Activated CD4-positive, alpha-beta T cell treated with anti-CD3 and anti-CD28 coated beads, Interleukin-2, amount 50 U/mL, for 1 hour (primary cell): ENCODE measurements at places on chromosomes 4 and X.

- no peak for DNase-seq
Observed at GRCh38 chr4:53716471-53717063, 125.3 kb upstream of the LNX1 start.

GRCh38 chr4:125735102-125735501, 420.3 kb downstream of the FAT4 start:
- no peak for DNase-seq

GRCh38 chr4:122576261-122577188, 44.3 kb downstream of the IL21 start:
- DNase-seq: no peak

DNA sequence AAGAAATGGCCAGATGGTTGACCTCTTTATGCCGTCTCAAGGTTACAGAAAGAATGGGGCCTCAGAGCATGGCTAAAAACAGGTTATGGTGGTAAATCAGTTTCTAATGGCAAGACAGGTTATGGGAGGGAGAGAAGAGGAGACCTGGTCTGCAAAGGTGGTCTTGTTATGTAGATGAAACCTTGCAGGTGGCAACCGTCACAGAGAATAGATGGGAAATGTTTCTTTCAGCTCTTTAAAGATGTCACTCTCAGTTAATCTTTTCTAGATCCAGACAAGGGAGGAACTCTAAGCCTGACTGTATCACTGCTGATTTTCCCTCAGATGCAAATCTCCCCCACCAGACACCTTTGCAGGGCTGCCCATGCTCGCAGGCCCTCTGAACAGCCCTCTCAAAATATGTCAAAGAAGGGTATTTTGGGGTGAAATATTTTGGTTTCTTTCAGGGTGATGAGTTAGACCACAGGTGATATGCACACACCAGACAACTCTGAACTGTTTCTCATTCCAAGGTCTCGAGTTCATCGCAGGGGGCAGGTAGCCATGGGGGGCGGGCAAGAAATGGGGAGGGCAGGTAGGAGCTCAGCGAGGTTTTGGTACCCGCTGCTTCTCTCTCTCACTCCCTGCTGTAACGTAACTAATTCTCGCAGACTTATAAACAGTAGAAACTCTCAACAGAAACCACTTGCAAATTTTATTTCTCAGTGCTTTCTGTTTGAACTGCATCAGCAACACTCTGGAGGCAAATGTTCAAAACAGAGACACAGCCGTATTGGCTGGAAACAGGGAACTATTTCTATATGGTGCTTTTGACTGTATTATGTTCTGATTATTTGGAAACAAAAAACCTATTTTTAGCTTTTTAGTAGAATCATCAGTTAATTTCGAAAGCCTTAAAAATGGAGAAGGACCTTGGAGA, 32.4 kb downstream of the CASP3 start:
- DNase-seq: no peak

DNA sequence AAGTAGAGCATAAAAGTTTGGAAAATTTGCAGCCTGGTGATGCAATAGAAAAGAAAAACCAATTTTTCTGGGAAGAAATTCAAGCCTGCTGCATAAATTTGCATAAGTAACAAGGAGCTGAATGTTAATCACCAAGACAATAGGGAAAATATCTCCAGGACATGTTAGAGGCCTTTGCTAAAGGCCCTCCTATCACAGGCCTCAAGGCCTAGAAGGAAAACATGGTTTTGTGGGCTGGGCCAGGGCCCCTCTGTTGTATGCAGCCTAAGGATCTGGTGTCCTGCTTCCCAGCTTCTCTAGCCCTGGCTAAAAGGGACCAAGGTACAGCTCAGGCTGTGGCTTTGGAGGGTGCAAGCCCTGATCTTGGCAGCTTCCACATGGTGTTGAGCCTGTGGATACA, 6.2 kb upstream of the RTL3 start:
- no peak for DNase-seq

DNA sequence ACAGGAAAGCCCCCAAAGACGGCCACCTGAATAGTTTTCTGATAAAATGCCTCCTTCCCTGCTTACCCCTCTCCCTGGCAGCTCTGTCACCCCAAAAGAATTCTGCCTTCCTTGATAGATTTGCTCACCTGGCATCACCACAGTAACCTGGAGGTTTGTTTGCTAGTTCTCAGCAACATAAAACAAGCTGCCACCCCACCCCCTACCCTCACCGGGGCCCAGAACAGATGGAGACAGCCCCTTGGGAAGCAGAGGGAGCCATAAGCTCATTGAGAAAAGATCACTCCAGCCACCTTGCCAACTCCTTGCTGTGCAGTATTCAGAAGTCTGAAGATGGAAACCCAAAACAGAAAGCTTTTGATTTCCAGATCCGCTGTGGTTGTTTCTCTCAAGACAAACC, 108.6 kb downstream of the DHX15 start:
- no peak for DNase-seq

- no peak for DNase-seq
Observed at GRCh38 chr4:98564852-98565251, 93.6 kb downstream of the TSPAN5 start.

GRCh38 chr4:165184220-165184619, 23.1 kb upstream of the KLHL2 start:
- DNase-seq: no peak

GRCh38 chr4:189377569-189377968, 563.1 kb upstream of the FRG1 start:
- no peak for DNase-seq

DNA sequence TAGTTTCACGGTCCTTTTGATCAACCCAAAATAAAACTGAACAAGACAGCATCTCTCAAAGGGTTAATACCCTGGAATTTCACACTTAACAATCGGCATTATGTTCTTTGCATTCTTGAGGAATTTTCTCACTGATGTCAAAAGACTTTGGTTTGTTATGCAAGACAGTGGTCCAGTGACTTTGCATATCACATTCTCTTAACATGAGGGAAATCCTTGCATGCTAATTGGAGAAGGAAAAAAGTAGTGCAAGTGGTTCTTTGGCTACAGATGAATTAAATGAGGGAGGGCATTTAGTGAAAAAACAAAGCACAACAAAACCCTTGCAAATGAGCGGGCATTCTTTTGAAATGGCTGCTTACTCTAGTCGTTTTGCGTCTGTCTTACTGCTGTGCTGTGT, 105.1 kb upstream of the LIMCH1 start:
- no peak for DNase-seq

- DNase-seq: no peak
Observed at GRCh38 chr4:173242466-173243250, 74.0 kb downstream of the GALNT7 start.

GRCh38 chr4:71692198-71692597, 91.7 kb downstream of the GC start:
- DNase-seq: no peak

- no peak for DNase-seq
Observed at GRCh38 chrX:64188901-64189300, 16.6 kb downstream of the AMER1 start.
